Fibroblast of mammary gland (primary cell): ENCODE measurements at places on chromosomes 12 and 14.

- DNase-seq, result peak; percentile 15
Observed at GRCh38 chr12:21992823-21993222, 51.6 kb upstream of the ABCC9 start.

- DNase-seq, result no peak
Observed at GRCh38 chr12:130226771-130227170, 64.5 kb downstream of the FZD10 start.

GRCh38 chr12:22332202-22332601 lies 2.3 kb downstream of the ST8SIA1 start:
- DNase-seq, result no peak

- DNase-seq, result peak; percentile 28
Observed at GRCh38 chr14:78997811-78998210, 827.6 kb downstream of the NRXN3 start.

- DNase-seq, result no peak
Observed at GRCh38 chr14:72818998-72819397, 74.9 kb downstream of the DPF3 start.

DNA sequence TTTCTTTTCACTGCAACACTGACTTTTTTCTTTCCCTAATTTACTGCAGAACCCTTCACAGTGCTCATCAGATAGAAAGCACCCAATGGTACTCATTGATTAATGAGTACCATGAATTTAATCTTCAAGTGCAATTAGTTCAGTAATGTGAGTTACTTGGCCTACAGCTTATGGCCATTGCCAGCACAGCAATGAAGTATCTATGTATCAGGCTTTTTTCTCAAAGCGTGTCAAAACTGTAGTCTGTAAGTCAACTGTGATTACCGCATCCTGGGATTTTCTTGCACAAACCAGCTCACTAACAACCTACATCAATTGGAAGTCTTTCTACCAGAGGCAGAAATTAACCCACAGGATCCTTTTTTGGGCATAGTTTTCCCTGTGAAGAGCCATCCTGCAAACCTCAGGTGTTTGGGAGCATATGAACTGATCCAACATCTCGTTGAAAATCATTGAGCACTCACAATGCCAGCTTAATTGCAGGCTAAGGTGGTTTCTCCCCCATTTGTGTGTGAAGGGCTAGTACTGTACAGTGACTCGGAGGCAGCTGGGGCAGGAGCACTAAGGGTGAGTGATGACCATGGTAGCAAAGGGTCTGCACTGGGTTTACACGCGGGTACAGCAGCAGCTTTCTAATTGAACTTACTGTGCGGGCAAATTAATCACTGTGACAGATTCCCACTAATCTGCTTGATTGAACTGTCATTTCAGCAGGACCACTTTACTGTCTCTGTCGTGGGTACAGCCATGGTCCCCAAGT lies 619.3 kb downstream of the SNAPC1 start:
- no peak for DNase-seq

GRCh38 chr12:53252349-53252916 lies 15.7 kb upstream of the ESPL1 start:
- DNase-seq, result peak; percentile 25

- no peak for DNase-seq
Observed at GRCh38 chr12:85325442-85325841, 45.4 kb downstream of the ALX1 start.

DNA sequence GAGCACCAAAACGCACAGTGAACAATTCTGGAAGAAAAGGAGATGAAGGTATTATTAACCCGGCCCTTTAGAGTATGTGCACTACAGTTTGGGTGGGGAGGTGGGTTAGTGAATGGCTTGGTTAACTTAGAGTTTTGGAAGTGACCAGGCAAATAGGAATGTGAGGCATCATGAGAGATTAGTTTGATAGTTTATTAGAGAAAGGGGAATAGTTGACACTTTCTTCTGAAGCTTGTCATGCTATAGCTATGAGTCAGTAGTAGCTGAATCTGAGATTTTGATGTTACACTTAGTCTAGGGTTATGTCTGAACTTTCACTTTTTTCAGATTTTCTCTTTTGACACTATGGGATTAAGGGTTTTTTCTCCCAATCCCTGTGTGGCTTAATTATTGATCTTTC lies 567.2 kb downstream of the SNAPC1 start:
- DNase-seq, result no peak

GRCh38 chr14:75977582-75977943 lies 4.2 kb downstream of the TGFB3 start:
- DNase-seq, result peak; percentile 69

DNA sequence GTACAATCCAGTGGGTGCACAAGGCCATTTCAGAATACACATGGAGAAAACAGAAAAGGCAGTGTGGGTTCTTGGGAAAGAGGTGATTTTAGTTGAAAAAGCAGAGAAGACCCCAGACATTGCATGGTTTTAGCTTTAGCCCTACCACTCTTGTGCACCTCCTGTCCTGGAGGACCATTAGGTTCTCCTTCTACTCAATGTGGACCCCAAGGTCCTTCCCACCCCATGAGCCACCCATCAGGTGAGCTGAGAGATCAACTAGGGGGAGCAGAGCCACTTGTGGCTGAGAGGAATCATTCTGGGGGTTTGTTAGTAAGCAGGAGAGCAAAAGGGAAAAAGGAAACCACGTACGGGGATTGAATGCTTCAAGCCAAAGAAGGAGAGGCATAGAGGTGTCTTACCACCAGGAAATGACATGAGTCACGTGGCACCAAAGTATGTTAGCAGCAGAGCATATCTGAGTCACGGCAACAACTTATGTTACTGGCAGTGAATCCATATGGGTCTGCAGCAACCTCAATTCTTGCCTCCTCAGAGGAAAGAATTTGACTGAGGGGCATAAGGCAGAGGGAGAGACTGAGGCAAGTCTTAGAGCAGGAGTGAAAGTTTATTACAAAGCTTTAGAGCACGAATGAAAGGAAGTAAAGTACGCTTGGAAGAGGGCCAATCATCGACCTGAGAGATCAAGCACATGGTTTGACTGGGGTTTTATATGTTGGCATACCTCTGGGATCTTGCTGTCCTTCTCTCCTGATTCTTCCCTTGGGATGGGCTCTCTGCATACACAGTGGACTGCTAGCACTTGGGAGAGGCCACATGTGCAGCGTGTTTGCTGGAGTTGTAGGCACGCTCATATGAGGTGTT lies 73.9 kb downstream of the HSD17B6 start:
- DNase-seq, result peak; percentile 77
